Caudate nucleus (tissue), 63 donors: ENCODE measurements at places on chromosomes 16 and 17.

- no peak for DNase-seq
Measured at GRCh38 chr16:15418206-15418605, 16.2 kb upstream of the BMERB1 start.

- no peak for DNase-seq
Measured at GRCh38 chr17:50781167-50781566, 13.8 kb upstream of the ANKRD40CL start.

DNA sequence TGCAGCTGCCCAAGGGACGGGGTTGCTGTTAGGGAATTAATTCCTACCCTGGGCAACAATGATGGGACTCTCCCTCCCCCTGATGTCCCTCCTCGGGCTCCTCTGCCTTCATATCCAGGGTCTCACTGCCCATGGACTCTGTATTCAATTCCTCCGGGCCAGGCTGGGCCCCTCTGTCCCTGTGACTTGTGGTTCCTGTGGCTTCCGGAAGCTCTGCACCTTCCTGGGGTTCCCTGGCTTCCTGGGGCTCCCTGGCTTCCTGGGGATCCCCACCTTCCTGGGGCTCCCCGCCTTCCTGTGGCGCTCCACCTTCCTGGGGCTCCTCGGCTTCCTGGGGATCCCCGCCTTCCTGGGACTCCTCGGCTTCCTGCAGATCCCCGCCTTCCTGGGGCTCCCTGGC, 35.2 kb downstream of the SRL start:
- no peak for DNase-seq

GRCh38 chr17:73192206-73192893, 505 bp upstream of the COG1 start:
- DNase-seq: peak; percentile 41

DNA sequence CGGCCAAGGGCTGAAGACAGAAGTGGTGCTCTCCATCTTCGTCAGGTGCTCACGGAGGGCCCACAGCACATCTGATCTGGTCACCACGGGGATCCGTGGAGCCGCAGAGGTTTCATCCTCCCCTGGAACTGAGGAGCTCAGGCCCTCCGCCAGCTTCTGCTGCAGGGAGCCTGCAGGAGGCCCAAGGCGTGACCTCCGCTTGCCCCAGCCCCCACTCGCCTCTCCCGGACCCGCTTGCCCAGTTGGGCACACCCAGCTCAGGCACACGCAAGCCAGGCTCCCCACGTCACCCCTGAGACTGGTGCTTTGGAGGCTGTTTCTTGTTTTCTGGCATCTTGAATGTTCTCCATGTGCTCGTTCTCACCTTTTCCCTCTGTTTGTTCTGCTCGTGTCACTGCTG, 39.4 kb upstream of the CHMP6 start:
- no peak for DNase-seq

DNA sequence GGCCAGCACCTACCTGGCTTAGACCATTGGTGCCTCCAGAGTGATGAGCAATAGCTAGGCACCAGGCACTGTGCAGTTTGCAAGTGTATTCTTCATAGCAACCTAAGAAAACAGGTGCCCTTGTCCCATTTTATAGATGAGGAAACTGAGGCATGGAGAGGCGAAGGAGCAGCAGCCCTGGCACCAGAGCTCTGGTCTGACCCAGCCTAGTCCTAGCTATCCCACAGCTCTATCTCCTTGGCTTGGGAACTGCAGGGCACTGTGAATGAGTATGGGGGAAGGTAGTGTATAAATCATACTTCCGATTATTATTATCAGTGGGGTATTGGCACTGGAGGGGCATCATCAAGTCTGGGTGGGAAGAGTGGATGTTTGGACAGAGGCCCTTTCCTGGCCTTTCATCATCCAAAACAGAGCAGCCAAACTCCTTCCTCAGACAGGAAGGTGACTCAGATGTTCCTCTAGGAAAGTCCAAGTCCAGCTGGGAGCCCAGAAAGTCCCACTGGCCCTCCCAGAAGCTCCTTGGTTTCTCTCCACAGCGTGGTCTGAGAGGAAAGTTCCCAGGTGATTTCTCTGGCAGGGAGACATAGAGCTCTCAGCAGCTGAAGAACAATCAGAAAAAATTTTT, 32.0 kb upstream of the PLLP start:
- DNase-seq: no peak

DNA sequence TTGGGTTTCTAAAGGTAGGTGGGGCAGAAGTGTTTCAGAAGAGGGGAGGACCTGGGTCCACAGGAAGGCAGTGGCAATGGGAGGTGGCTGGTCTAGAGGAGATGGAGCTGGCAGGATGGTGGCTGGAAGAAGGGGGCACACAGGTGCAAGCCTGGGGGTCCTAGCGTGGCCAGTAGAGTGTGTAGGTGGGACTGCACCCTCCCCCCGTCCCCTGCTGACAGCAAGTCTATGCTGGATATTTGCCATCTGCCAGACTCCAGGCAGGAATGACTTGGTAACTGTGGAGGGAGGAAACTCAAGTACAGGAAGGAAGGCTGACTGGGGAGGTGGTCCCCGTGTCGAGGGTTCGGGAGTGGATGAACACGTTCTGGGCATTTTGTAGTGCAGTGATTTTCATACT, 8.6 kb downstream of the MED9 start:
- no peak for DNase-seq
